Activated CD4-positive, alpha-beta T cell treated with anti-CD3 and anti-CD28 coated beads, Interleukin-2, amount 50 U/mL, for 16 hours (primary cell): ENCODE measurements at places on chromosomes 6 and 20.

GRCh38 chr6:102813489-102814275, 1420.2 kb downstream of the GRIK2 start:
- DNase-seq = no peak

DNA sequence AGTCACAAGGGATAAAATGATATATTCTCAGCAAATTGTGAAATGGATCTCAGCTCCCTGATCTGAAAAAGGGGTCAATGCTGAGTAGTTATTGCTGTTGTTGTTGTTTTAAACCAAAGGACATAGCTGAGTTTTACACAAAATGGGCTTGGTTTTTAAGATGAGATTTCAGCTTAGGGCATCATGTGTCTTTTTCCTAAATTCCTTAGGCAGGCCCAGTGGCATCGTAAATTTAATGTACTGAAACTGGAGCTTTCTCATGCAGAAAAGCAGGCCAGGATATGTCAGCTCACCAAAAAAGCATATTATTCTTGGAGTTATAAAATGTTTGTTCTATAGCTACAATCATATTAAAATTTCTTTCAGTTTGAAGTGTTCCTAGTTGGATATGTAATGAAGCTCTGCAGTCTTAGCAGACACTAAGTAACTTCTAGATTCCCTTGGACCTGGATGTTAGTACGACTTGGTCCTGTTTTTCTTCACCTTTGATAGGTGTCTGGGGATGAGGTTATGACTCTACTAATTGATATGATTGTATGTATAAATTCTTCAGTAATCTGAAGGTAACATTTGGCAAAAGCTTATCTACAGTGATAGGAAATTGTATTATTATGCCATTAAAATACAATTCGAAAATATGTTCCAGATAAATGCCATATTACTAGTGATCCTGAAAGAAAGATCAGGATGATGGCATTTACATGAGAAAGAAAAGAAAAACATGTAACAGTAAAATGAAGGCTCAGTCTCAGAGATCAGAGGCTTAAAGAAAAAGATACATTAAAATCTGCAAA, 663.3 kb downstream of the RFPL4B start:
- no peak for DNase-seq

GRCh38 chr6:41379306-41379705, 43.9 kb downstream of the NCR2 start:
- no peak for DNase-seq

DNA sequence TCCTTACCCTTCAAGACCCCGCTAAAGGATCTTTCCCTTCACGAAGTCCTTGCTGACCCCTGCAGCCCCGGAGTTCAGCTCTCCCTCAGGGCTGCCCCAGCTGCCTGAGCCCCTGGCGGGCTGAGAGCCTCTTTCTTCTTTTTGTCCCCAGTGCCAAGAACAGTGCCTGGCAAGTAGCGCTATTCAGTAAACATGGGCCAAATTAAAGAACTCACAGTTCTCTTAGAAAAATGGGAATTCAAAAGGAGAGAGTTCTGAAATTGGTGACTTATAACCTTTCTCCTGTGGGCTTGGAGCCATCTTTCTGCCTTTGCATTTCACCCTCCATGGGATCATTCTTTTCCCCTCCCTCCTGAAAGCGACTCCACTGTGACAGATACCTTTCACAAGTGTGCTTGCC, 227.2 kb downstream of the TMEM242 start:
- DNase-seq = no peak

GRCh38 chr6:47621838-47622449, 76.4 kb upstream of the ADGRF4 start:
- no peak for DNase-seq

DNA sequence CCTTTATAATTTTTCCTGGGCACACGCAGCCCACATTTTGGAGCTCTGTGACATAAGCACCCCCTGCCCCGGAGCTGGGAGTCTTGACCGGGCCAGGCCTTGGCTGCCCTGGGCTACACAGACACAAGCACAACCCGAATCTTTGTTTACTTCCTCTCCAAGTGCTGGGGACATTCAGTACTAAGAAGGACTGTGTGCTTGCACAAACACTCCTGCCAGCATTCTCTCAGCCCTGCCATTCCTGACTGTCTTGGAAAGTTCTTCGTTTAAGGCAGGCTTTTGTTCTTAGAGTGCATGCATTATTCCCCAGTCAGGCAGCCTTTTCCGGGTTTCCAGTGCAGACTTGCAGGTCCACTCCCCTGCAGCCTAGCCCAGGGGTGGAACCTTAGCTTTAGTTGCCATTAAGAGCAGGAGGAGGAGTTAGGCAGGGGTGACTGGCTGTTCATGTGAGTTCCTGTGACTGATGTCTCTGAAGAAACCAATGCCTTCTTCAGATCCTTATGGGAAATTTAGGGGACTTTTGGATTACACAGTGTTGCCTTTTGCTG, 28.6 kb downstream of the FOXO3 start:
- no peak for DNase-seq

- DNase-seq = no peak
These were observed 148.5 kb downstream of the CDC5L start for GRCh38 chr6:44535967-44536366.

- no peak for DNase-seq
These were observed 52.9 kb upstream of the SIRPA start for GRCh38 chr20:1842281-1842680.

DNA sequence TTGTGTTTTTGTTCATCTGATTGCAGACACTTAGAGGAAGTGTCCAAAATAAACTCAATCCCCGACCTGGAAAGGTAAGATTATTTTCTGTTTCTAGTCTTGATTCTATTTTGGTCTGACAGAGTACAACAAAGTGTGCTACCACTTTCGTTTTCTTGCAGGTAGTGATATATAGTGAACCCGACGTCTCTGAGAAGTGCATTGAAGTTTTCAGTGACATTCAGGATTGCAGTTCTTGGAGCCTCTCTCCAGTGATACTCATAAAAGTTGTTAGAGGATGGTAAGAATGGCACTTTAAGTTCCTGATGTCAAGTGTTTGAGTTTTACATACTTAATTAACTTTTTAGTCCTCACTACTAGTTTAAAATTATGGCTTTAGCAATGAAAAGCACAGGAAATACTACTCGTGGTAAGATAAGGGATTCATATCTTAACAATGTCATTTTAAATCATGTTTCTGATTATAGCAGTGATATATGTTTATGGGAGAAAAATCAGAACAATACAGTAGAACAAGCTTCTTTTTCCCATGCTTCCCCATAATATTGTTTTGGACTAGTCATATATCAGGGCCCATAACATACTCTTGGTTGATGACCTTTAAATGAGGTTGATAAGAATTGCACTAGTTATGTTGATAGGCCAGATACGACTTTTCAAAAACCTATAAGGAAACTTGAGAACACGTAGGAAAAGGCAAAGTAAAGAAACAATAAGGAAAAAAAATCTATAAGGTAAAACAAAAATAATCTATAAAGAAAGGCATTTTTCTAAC, 104.0 kb downstream of the RTN4IP1 start:
- DNase-seq = peak; percentile 65

- DNase-seq = no peak
These were observed 13.7 kb downstream of the GSTA4 start for GRCh38 chr6:52981222-52981900.

DNA sequence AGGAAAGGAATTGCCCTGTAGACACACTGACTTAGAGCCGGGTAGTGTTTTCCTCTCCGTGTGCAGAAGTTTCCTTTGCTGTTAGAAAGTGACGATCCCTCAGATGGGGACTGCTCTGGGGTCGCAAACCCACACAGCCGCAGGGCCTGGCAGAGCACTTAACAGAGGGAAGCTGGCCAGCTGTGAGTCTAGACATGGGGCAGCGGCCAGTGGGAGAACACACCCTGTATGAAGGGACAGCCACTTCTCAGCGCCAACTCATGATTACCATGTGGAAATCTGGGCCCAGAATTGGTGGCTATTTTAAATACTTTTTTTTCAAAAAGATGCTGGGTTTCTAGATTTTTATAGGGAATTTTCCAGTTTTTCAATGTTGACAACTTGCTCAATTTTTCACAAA, 39.4 kb downstream of the SLC9A8 start:
- DNase-seq = no peak

- no peak for DNase-seq
These were observed 22.2 kb upstream of the NCOA3 start for GRCh38 chr20:47479506-47479905.

DNA sequence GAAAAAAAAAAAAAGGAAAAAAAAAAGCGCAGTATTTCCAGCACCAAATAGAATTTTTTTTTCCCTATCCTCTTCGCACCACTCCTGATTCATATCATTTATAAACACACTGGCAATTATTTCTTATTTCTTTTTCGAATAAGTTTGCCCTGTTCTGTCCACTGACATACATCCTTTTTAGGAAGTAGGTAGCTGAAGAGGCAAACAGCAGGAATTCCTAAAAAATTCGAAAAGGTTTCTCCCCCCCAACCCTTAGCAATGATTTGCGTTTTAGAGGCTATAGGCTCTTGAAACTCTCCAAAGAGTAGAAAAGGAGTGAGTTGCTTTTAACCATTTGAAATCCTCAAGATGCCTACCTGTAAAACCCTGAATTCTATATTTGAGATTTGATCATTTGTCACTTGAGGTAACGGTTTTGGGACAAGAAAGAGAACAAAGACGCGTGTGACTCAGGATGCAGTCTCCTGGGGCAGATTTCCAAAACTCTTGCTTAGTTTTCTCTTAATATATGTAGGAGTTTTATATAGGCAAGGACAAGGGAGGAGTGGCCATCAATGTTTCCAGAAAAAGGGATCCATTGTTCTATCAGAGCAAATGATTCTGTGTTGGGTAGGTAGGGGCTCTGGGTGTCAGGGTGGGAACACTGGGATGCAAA, 531 bp upstream of the CCN2 start:
- no peak for DNase-seq

DNA sequence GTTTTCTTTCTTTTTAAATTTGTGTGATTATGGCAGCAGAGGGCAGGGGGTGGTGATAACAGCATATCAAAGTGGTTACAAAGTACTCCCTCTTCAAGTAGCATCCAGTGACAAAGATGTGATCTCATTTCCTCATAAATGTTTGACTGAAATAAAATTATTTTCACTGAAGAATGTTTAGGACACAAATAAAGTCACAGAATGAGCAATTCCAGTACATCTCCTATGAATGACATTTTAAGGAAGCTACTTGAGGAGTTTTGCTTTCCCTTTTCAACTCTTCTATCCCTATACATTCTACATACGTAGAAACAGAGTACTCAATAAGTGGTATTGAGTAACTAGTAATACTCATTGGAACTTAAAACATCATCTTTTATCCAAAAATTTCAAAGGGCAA, 13.9 kb upstream of the GABRR2 start:
- DNase-seq = no peak
